Activated CD4-positive, alpha-beta T cell treated with anti-CD3 and anti-CD28 coated beads, Interleukin-2, amount 50 U/mL, for 24 hours (primary cell): ENCODE measurements at places on chromosomes 2 and 18.

- DNase-seq: no peak
These were observed 458.3 kb upstream of the CELF4 start for GRCh38 chr18:38023871-38024270.

DNA sequence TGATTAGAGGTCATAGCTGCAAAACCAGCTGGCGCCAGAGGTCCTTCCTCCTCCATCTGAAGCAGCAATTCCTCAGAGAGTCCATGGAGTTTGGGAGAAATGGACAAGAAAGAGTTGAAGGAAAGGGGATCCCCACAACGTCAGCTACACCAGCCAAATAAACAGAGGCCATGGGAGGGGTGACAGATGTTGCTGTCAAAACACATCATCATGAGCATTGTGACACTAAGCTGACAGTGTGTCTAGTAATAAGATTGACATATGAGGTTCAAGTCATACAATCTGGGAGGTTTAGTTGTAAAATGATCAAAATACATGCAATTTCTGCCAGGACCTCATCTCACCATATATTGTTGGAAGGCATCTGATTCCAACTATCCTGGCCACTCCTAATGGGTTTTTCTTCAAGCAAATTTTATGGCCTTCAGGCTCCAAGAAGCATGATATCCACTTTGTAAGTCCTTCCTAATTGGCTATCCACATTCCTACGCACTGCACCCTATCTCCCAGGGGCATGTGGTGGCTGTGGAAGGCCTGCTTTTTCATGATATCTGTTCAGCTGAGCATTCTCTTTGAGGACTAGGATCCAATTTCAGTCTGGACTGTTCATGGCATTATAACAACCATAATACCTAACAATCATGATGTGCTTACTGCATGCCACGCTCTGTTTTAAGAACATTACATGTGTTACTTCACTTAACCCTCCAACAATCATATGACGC, 335.0 kb upstream of the ID2 start:
- DNase-seq: no peak

DNA sequence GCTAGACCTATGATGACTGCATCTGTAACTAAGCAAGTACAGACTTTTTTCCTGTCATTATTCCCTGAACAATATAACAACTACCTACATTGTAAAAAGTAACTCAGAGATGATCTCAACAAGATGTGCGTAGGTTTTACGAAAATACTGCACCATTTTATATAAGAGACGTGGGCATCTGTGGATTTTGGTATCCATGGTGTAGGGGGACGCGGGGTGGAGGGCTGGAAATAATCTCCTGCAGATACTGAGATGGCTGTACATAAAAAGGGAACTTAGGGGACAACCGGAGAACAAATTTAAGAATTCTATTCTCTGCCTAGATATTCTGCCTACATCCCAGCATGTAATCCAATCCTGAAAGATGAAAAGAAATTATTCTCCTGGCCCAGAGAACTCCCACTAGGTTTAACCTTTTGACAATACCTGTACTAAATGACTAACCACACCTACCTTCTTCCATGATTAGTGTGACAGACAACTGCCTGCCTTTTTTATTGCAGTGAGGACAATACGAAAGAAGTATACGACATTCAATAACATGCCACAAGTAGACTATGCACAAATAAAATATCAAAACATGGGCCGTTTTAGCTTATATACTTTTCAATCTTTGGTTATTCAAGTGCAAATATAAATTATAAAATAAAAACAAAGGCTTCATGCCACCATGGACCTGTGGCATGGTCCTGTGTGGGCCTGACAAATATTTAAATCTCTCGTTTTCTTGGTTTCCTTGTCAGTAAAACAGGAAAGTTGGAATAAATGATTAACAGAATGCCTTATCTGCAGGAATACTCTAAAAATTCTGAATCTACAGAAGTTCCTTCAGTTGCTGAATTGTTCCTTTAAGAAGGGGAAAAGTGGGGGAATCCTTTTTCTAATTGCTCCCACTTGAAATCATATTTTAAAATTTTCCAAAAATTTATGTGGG, 46.3 kb downstream of the RTN4 start:
- no peak for DNase-seq

- no peak for DNase-seq
These were observed 1257.0 kb upstream of the GYPC start for GRCh38 chr2:125398738-125399524.

GRCh38 chr2:5473635-5474034, 218.5 kb upstream of the SOX11 start:
- DNase-seq: no peak

GRCh38 chr2:40975151-40975550, 523.3 kb upstream of the SLC8A1 start:
- no peak for DNase-seq

GRCh38 chr18:7207366-7207915, 23.4 kb upstream of the LRRC30 start:
- no peak for DNase-seq

- DNase-seq: no peak
These were observed 26.7 kb downstream of the LHCGR start for GRCh38 chr2:48728840-48729239.

GRCh38 chr2:69517410-69517809, 80.2 kb upstream of the NFU1 start:
- DNase-seq: no peak

DNA sequence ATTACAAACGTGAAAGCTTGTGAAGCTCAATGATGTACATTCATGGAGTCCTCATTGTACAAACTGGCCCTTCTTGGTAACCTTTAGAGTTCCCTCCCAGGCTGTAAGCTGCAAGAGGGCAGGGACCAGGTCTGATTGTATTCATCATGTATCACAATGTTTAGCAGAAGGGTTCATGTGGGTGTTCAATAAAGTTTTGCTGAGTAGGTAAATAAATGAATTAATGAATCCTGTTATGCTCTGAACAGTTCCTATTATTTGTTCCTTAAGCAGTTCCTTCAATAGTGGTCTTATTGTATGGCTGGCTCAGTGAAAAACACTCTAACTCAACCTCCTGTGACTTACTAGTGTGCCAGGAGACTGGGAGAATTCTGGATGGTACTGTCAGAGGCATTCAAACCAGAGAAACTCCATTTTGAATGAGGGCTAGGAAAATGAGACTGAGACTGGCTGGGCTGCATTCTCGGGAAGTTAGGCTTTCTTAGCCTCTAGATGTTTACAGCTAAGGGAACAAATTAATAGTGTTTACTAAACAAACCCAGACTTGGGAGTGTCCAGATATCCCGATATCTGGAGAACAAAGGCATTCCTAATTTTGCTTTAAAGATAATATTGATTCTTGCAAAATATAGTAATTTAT, 1.8 kb upstream of the ACVR1 start:
- DNase-seq: no peak

DNA sequence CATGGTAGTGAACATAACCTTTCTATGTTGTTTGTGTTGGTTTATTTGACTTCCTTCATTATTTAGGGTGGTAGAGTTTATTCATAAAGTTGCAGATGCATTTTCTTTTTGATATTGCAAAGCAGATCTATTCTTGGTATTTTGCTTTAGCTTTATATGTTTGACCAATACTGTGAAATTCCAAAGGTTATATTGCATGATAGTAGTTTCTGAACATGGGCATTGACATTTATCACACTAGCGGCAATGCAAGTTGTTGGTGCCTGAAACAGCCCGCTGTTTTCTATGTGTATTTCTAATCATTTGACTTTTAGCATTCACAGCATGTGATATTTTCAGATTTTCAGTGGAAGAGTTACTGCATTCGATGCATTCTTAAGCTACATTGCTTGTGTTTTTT, 87.2 kb downstream of the ASXL3 start:
- DNase-seq: no peak

DNA sequence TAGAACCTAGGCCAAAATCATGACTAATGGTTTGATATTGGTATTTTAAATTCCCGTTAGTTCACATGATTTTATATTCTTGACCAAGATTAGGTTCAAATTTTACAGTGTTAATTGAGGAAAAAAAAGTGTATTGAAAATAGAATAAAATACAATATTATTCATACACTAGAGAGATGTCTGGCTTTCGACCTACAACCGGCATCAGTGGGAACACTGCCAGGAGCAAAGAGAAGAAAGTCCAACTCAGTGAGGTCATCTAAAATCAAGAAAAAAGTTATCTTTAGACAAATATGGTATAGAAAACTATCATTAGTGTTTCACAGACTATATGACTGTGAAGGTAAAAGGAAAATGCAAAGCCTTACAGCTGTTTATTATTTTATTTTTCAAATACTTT, 81.5 kb downstream of the PIGN start:
- no peak for DNase-seq

DNA sequence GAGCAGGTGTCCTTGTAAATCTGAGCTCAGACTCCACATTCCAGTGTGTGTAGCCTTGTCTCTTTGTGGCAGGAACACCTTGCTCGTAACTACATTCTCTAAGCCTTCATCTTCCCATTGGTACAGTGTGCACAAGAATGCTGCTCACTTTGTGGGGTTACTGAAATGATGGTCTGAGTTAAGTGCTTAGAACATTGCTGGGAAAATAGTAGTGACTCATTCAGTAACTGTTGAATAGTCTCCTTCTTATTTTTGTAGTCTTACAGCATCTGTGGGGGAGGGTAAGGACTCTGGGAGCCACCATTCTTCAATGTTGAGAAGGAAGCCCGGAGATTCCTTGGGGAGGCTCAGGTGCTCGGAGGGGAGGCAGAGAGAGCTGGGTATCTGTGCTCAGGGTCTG, 236.0 kb upstream of the HDAC4 start:
- DNase-seq: no peak

- DNase-seq: no peak
These were observed 31.8 kb upstream of the COL6A3 start for GRCh38 chr2:237445611-237446337.

DNA sequence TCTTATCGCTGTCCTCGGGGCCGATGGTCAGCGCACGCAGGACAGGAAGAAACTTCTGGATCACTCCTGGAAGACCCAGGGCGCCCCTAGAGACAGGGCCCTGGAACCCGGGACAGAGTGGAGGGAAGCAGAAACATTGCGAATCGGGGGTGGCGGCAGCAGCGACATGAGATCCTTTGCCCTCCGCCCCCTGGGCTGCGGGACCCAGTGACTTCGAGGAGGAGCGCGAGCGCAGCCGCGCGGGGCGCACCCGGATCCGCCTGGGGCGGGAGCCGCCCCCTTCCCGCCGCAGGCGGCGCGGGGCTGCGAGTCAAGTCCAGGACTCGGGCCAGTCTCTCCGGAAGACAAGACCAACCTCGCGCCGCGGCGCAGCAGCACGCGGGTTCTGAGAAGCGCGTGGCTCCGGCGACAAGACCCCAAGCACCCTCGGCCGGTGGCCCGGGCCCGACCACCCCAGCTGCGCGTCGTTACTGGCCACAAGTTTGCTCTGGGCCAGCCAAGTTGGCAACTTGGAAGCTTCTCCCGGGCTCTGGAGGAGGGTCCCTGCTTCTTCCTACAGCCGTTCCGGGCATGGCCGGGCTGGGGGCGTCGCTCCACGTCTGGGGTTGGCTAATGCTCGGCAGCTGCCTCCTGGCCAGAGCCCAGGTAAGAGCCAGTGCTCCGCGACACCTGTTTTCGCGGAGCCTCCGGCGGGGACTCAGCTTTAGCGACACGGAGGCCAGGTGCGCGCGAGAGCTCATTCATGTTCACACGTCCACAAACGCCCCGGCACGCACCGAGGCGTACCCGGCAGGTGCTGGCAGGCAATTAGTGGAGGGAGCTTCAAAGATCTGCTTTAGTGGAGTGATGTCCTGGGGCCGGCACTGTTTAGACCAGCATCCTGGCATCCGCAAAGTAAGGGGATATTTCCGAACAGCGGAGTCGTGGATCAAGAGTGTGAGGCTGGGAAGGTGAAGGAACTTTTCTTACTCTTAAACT, at the start of gene PTH2R:
Gene PTH2R (plus strand): TSS at position 319 of the 978 bp plus-strand sequence. CDS start 252 bp downstream, at position 571.
- no peak for DNase-seq

DNA sequence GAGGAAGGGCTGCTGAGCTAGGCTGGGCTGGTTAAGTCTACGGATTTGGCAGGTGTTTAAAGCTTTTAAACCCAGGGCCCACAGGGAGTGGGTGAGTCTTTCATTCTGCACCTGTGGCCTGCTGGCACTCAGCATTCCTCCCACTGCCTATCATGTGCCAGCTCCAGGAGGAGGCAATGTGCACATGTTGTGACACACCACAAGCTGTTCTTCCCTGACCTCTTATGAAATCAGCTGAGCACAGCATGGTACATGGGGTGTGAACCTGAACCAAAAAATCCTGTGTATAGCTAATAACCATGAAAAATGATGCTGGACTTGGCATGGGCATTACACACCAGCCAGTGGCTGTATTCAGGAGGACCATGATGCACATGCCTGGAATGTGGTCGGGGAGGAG, 297.9 kb upstream of the MMADHC start:
- no peak for DNase-seq

- no peak for DNase-seq
These were observed 94.4 kb upstream of the TSPYL6 start for GRCh38 chr2:54350426-54350825.

DNA sequence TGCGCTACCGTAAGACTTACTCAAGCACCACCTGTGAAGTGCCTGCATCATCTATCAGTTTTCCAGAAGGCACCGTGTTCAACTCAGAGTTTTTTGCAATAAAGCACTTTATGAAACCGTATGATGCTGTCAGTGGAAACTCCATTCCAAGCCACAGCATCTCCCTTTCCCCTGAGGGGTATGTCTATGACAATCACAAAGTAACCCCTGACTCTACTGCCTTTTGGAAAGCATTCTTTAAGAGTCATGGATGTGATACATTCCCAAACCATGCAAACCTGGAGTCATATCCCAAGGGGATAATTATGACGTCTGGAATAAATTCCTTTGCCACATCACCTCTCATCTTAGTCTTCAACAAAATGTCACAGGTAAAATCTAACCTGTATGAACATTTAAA, 39.2 kb downstream of the UNC50 start:
- no peak for DNase-seq

GRCh38 chr18:35121531-35121930, 80.3 kb downstream of the MAPRE2 start:
- DNase-seq: no peak

GRCh38 chr2:220744861-220745260, 827.2 kb downstream of the EPHA4 start:
- no peak for DNase-seq

DNA sequence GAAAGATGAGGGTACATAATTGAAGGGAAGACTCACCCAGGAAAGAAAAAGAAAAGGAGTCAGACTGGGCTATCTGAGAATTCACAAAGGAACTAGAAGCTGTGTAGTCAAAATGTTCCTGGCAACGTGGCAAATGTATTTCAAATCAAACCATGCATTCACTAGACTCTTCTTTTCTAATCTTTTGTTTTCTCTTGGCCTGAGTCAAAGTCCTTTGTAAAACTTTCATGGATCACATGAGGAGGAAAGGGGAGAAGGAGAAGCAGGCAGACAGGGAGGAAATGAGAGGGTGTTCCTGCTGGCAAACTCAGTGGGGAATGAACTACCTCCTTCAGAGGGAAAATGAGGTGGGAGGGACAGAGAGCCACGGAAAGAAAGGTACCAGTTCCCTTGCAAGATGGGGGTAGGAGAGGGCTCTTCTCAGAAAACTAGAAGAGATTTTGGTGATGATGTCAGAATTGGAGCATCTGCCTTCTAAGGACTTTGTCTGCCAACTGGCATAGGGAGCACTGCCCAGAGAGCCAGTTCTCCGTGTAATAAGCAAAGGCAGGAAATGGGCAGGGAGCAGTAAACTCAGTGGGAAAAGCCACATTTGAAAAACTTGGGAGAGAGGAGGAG, 51.4 kb downstream of the SLC8A1 start:
- no peak for DNase-seq
